Left ventricle myocardium inferior (tissue), 1 donor: ENCODE measurements at places on chromosomes 7 and 10. TPM values are rescaled to one million over a fixed set of nuclear protein-coding genes. Genes with fewer than 3 reads are reported as not detected.

Gene FAM221A
- total RNA-seq, result 2.9 TPM

Gene TMEM176B
- total RNA-seq, result 34.0 TPM

Gene CALML3
- total RNA-seq, result not detected

Gene GPC2
- total RNA-seq, result 0.25 TPM

Gene NAT16
- total RNA-seq, result not detected

Gene SFTPA1
- total RNA-seq, result not detected

Gene SPDYE9
- total RNA-seq, result not detected

Gene KCNMA1
- total RNA-seq, result 1.8 TPM

Gene RBP4
- 1.1 TPM for total RNA-seq

Gene RAMP3
- 30.7 TPM for total RNA-seq

Gene NACAD
- total RNA-seq, result 3.8 TPM

Gene GIMAP8
- total RNA-seq, result 11.0 TPM

Gene TMEM176A
- total RNA-seq, result 18.5 TPM

Gene GARIN1A
- total RNA-seq, result 1.6 TPM

Gene SNCG
- total RNA-seq, result 14.7 TPM

Gene ATOH7
- total RNA-seq, result not detected

Gene CLDN4
- total RNA-seq, result 0.27 TPM

Gene ACHE
- total RNA-seq, result 0.49 TPM

- DNase-seq, result no peak
These were observed 93.5 kb downstream of the ADARB2 start for GRCh38 chr10:1643908-1644179.

- no peak for DNase-seq
These were observed 11.8 kb downstream of the NCOA4 start for GRCh38 chr10:46018453-46019176.

GRCh38 chr10:7260912-7261311 lies 149.9 kb downstream of the SFMBT2 start:
- DNase-seq, result no peak

GRCh38 chr7:92028686-92029085 lies 88.0 kb downstream of the AKAP9 start:
- no peak for DNase-seq

- no peak for DNase-seq
These were observed 1013.8 kb upstream of the MBL2 start for GRCh38 chr10:53786236-53786900.

- DNase-seq, result no peak
These were observed 177.1 kb upstream of the CSTF2T start for GRCh38 chr10:51876503-51876902.

DNA sequence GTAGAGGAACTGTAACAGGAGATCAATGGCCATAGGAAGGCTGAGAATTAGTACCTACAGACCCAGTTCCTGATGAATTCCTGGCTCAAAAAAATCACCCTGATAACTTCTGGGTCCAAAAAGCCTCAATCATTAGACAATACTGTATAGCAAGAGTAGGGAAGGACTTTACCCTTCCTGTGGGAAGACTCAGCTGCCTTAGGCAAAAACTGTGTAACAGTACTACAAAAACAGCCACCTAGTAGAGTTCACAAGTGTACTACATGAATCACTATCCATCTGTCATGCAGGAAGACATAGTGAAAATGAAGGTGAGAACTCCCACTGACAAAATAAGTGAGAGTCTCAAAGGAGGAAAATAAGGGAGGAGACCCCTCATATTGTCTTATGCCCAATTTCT lies 47.6 kb downstream of the MAP3K8 start:
- no peak for DNase-seq

DNA sequence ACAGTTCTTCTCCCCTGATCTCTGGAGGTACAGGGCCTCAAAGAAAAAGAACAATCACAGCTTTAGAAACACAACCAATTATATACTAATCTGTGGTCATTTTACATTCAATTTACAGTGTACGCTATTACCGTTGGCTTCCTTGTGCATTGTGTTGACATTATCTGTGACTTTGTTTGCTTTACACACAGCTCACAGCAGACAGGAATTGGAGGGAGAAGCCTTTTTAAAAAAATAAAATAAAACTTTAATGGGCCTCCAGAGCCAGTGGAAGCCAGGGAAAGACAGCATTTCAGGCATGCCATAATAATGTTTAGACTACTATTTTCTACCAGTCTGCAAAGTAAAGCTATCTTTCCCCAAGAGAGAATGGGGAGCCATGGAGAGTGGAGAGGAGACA lies 179.0 kb upstream of the ADO start:
- no peak for DNase-seq

GRCh38 chr7:20240080-20240926 lies 23.1 kb upstream of the MACC1 start:
- DNase-seq, result no peak

DNA sequence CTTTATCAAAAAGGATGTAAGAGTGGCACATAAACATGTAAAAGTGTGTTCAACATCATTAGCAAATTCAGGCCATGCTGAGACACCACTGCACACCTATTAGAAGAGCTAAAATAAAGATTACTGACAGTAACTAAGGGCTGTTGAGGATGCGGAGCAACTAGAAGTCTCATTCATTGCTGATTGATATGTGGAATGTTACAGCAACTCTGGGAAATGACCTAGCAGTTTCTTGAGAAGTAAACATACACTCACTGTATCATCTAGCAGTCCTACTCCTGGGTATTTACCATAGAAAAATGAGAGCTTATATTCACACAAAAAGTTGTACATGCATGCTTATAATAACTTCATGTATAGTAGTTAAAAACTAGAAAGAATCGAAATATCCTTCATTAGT lies 77.3 kb downstream of the CCSER2 start:
- DNase-seq, result no peak

GRCh38 chr10:108375691-108376090 lies 1211.2 kb upstream of the SORCS1 start:
- DNase-seq, result no peak

DNA sequence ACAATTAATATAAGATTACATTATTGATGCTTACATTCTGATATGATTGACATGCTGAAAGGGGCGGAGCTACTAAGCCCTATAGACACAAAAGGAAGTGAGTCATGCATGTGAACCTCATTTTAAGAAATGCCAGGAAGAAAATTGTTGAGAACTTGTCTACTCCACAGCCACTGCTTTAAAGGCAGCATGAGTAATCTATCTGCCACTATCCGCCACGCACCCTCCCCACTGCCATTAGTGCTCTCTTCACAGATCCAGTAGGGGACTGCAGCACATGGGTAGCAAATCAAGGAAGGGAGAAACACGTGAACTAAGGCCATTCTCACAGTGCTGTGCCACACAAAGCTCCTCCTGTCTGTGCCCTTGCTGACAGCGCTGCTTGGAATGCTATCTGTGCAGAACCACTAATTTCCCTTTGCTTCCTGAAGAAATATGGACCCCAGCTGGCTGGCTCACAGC lies 524.8 kb downstream of the GRM8 start:
- DNase-seq, result no peak

- DNase-seq, result no peak
These were observed 10.5 kb downstream of the PPP3CB start for GRCh38 chr10:73485320-73485719.

- no peak for DNase-seq
These were observed 11.6 kb downstream of the DDX56 start for GRCh38 chr7:44561962-44562621.

DNA sequence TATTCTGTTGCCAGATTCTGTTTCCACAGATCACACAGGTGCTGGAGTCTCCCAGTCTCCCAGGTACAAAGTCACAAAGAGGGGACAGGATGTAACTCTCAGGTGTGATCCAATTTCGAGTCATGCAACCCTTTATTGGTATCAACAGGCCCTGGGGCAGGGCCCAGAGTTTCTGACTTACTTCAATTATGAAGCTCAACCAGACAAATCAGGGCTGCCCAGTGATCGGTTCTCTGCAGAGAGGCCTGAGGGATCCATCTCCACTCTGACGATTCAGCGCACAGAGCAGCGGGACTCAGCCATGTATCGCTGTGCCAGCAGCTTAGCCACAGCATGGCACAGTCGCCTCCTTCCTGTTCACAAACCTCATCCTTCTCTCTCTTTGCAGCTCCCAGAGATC lies 237.5 kb upstream of the PRSS1 start:
- DNase-seq, result no peak

- no peak for DNase-seq
These were observed 49.1 kb downstream of the KIF20B start for GRCh38 chr10:89750441-89750840.

GRCh38 chr10:98074315-98074911 lies 44.0 kb upstream of the CRTAC1 start:
- no peak for DNase-seq

DNA sequence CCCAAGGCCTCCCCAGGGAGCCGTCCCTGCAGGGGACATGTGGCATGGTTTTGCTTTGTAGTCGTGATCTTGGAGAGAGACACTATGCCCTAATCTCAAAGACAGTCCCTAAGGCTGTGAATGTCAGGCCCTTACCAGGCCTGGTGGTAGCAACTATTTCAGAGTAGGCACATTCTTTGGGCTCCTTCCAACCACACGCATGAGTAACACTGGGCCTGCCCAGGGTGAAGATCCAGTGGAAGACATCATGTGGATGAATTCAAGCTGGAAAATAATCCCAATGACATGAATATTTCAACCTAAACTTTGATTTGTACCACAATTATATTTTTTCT lies 39.5 kb upstream of the INSIG1 start:
- no peak for DNase-seq

- DNase-seq, result no peak
These were observed 357.1 kb downstream of the TCERG1L start for GRCh38 chr10:130954326-130954905.

GRCh38 chr10:97278491-97278989 lies 13.9 kb downstream of the ARHGAP19 start:
- DNase-seq, result no peak

DNA sequence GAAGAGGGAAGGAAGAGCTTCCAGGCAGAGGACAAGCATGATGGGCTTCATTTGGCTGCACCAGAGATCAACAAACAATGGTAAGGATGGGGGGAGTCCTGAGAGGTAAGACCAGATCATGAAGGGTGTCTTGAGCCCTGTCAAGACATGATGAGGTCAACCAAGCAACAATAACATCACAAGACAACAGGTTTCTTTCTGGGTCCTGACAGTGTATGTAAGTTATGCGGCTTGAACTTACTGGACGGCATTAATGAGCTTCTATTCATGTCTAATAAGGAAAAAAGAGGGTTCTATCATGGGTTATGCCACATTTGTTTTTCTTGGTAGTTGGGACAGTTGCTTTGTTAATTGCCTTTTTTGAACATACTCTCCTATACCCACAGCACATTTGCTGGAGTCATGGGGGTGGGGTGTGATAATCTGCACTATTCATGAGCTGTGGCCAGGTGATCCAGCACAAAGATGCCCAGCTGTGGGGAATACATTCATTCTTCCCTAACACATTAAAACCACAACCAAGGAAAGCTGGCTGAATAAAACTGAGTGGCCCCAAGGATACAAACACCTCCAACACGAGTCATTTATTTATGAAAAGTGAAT lies 168.8 kb upstream of the KLF14 start:
- DNase-seq, result no peak

GRCh38 chr10:77355844-77356243 lies 281.8 kb downstream of the KCNMA1 start:
- no peak for DNase-seq

GRCh38 chr7:72326365-72326764 lies 85.8 kb downstream of the CALN1 start:
- DNase-seq, result no peak

DNA sequence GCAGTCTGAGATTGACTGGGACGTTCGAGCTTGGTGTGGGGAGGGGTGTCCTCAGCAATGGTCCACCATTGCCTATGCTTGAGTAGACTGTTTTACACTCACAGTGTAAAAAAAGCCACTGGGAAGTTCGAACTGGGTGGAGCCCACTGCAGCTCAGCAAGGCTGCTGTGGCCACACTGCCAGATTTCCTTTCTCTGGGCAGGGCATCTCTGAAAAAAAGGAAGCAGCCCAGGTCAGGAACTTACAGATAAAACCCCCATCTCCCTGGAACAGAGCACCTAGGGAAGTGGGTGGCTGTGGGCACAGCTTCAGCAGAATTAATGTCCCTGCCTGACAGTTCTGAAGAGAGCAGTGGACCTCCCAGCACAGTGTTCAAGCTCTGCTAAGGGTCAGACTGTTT lies 80.3 kb downstream of the BICC1 start:
- no peak for DNase-seq

DNA sequence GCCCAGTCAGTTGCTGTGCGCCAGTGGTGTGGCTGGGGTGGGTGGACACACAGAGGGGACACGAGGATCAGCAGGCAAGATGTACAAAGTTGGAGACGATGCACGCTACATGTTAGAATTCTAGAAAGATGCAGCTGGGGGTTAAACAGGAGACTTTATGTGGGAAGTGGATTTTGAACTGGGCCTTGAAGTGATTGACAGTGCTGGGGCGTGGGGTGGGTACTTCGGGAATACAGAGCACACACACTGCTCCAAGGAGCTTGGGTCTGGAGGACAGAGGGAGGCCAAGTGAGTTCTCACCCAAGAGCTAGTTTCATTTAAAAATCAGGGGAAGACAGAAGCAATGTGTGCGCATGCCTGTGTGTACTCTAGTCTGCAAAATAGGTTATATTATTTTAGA lies 87.1 kb downstream of the CREM start:
- DNase-seq, result no peak

- no peak for DNase-seq
These were observed 1.1 kb downstream of the JAKMIP3 start for GRCh38 chr10:132066812-132067211.

DNA sequence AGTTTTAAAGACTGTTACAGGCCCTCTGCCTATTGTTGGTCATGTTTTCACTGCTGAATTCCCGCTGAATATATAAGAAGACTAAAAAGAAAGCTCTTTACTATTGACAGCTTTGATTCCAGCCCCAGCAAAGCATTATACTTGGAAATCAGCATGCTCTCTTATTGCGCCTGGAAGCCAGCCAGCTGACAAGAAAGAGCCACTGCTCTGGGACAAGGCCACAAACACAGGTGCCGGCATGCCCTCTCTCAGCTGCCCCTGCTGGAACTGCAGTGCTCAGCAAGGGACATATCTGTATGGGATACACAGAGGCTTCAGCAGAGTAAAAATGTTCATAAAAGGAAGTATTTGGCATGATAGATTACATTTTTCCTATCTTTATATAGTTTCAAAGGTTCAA lies 523.9 kb downstream of the ADRA2A start:
- peak; percentile 25 for DNase-seq

GRCh38 chr7:50306494-50307367 lies 2.2 kb downstream of the IKZF1 start:
- DNase-seq, result no peak

- no peak for DNase-seq
These were observed 110.1 kb downstream of the JMJD1C start for GRCh38 chr10:63355682-63356081.

DNA sequence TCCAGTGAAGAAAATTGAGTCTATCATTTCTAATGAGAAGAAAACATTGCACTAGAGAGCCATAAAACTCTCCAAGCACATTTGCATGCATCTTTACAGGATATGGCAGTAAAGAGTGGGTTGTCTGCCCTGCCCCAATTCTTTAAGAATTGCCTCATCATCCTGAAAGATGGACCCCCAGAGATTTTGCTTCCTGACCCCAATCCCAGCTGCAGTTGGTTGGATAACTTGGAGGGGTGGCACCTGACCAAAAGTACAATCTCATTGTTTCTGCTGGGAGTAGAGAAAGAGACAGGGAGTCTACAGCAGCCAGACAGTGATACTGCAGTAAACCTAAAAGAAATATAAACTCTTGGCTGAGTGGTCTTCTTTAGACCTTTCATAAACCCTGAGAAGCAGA lies 49.1 kb upstream of the ADCY1 start:
- no peak for DNase-seq
